ENCODE measurements at places on chromosomes 4 and X.

GRCh38 chr4:25320773-25321172, 8.2 kb downstream of the ZCCHC4 start:
- no peak for DNase-seq

- no peak for DNase-seq
Observed at GRCh38 chr4:180106122-180106521, 2137.1 kb upstream of the TENM3 start.

DNA sequence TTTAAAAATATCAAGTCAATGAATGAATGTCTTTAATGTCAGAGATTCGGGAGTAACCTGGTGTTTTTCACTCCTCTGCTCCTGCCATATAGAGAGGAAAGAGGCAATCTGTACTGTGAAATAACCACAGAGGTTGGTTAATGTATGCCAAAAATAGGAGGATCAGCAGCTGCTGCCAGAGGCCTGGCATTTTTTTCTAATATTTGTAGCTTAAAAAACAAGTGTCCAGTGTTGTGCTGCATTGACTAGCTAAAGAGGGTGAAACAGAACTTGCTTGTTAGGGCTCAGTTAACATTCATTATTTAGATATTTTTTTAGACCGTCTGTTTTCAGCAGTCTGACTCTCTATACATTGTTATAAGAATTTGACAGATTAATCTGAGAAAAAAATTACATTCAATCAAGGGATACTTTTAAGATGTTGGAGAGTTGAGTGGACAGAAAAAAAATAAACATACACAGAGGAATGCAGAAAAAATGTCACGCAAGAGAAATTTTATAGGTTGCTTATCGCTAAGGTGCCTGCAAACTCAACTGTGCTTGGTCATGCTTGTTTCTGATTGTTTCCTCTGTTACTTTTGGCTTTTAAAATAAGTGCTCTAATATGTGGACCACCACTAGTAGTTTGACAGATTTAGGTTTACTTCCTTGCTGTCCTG, 392.3 kb upstream of the GALNT7 start:
- no peak for DNase-seq

DNA sequence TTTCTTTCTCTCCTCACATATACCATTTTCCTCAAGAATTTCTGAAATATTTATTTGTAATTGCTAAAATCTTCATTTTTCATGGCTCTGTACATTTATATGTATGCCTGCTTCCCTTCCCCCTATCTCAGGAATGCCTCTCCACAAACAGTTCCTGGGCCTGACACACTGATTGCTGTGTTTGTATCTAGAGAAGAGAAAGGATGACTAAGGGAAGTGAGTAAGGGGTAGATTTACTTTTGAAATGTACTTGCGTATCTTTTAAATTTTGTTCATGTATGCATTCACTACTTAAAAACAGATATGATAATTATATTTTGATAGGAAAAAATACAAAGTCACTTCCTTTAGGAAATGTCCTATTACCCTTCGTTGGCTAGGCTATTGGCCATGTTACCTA, 790.8 kb downstream of the PCDH18 start:
- DNase-seq: no peak

- DNase-seq: no peak
Observed at GRCh38 chr4:123495530-123495929, 98.9 kb downstream of the SPRY1 start.

- no peak for DNase-seq
Observed at GRCh38 chr4:134313591-134313990, 112.0 kb upstream of the PABPC4L start.

GRCh38 chrX:105755109-105755508, 67.2 kb upstream of the NRK start:
- no peak for DNase-seq

- DNase-seq: no peak
Observed at GRCh38 chr4:168541266-168541953, 44.6 kb downstream of the PALLD start.

GRCh38 chr4:970046-970745, 3.2 kb downstream of the DGKQ start:
- no peak for DNase-seq
